ENCODE measurements at places on chromosomes 7 and 10.

DNA sequence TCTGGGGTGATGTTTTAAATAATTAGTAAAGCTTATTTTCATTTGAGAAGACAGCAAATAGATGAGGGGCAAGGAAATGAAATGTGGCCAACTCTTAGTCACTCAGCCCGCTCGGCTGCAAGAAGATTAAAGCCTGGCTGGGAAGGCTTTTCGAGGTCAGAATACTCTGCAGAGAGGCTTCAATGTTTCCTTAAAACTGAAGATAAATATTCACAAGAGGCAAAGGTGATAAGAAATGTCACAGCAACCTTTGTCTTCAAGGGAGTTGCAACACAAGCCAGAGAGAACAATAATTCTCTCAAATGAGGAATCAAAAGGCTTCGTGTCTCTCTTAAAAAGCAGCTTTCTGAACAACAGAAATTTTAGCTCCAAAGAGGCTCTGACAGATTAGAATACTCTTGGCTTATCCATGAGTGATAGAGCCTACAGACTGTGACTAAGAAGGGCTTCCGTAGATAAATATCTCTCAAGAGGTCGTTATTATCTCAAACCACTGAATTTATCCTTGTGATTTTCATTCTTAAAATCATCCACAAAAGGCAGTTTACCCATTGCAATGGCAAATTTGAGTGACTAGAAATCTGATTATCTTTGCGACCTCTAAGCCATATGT lies 92.5 kb downstream of the KLF6 start:
- no peak for DNase-seq

- DNase-seq, result no peak
Observed at GRCh38 chr10:49163741-49164140, 24.4 kb downstream of the TMEM273 start.

DNA sequence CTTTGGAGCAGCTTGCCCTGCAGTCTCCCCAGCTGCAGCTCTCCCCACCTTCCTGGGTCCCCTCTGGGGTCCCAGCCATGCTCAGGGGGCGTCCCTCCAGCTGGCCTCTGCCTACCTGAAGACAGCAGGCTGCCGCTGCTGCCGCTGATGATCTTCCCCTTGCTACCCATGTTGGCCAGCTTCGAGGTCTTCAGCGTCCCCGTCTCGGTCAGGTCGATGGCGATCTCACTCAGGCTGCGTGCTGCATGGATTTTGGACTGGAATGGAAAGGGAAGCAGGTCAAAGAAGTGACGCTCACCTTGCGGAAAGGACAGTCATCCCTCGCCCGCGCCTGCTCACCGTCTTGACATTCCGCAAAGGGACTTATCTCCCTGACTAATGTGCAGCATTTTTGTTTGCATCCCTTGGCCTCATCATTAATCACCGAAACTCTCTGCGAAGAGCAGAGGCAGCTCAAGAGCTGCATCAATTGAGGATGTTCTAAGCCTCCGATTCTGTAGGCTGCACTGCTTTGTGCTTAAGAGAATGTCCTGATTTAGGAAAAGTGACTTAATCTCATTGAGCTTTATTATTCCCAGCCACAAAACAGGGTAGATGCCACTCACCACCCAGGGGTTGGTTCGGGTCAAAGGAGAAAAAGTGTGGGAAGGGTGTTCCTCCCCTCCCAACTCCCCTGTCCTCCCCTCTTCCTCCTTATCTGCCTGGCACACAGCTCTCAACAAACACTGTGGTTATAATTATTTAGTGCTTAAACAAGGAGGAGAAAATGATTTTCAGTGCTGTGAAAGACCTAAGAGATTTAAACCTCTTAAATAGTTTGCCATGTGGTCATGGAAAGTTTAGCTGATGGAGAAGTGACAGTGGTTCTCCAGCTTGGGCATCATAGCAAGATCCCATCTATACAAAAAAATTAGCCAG lies 107.3 kb downstream of the PRPF18 start:
- no peak for DNase-seq

DNA sequence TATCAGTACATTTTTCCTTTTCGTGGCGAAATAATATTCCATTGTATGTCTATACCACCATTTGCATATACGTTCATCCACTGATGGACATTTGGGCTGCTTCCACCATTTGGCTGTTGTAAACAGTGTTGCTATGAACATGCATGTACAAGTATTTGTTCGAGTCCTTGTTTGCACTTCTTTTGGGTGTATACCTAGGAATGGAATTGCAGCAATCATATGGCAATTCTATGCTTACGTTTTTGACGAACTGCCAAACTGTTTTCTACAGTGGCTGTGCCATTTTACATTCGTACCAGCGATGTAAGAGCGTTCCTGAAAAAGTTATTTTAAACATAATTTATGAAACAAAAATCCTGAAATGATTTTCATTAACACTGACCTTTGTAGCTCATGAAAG lies 79.5 kb downstream of the HIPK2 start:
- DNase-seq, result no peak

- DNase-seq, result no peak
Observed at GRCh38 chr10:46096446-46096845, 50.4 kb upstream of the MSMB start.

- DNase-seq, result peak; percentile 67
Observed at GRCh38 chr10:91901784-91902677, 7.3 kb downstream of the FGFBP3 start.

GRCh38 chr10:73404690-73405089 lies 9.2 kb downstream of the ANXA7 start:
- DNase-seq, result no peak

- DNase-seq, result no peak
Observed at GRCh38 chr10:45471059-45471458, 97.0 kb downstream of the ALOX5 start.

DNA sequence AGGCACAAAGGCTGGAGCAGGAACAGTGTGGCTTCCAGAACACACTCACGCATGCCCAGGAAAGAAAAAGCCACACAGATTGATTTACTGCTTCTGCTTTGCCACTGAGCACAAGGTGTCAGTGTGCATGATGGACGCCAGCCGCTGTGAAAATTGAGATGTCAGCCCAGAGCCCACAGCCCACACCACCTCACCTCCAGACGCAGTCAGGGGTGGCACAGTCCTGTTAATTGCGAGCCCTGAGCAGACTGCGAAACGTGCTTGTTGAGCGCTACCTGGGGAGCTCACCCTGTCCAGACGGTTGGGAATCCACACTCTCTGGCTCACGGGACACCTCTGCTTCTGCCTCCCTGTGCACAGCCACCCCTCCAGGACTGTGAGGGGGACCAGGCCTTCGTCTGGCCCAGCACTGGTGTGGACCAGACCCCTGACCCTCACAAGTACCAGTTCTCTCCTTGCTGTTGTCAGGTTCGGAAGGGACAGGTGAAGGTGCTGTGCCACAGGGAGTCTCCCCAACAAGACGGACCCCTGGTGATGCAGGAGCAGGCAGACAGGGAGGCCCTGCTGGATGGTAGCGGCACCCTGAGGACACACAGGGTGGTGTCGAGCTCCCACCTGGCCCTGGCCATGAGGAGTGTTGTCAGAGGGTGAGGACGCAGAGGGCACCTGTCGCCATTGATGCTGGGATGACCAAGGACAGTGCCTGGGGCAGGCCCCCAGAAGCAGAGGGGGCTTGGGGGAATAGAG lies 15.3 kb downstream of the RASGEF1A start:
- DNase-seq, result no peak

DNA sequence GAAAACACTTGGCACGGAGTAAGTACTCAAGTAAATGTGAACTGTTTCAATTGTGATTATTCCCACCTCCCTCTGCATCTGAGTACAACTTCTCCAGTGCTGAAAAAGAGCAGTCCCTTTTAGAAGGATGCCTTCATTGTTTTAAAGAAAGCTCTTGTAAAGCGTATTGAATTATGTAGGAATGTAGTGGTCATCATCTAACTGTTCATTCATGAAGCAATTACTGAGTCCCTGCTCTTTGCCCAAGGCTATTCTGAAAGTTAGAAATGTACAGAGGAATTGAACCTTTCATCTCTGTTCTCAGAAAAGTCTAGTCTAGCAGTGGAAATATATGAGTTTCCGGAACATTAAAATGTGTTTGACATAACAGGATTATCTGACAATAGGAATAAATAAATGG lies 127.8 kb downstream of the CACNB2 start:
- no peak for DNase-seq

DNA sequence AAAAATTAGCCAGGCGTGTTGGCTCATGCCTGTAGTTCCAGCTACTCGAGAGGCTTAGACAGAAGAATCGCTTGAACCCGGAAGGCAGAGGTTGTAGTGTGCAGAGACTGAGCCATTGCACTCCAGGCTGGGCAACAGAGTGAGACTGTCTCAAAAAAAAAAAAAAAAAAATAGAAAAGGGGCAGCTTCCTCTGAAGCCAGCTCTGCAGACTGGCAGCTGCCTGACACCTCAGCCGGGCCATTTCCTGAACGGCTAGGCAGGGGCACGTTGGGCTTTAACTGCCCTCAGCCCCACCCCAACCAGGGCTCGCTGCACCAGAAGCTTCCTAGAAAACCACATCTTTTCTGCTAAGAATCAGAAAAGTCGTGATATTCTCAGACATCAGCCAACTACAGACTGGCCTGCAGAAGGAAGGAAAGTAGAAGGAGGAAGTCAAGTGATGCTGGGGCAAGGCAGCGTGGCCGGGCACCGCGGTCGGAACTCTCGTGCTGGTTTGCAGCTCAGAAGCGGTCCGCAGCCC lies 38.0 kb downstream of the PRKAG2 start:
- DNase-seq, result no peak

DNA sequence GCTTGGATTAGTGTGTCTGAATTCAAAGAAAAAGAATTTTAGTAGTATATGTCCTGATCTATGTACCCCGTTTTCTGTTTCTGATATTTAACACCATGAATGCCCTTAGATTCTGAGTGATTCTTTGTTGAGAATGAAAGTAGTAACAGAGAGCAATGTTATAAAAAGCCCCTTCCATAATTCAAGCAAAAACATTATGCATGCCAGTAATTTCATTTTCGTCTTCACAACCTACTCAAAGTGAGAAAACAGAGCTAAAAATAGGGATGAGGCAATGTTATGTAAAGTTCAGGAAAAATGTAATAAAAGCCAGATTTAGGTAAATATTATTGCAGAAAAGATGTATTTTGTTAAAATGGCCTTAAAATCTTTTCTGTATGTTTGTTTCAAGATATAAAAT lies 28.1 kb downstream of the PTPRZ1 start:
- DNase-seq, result no peak

DNA sequence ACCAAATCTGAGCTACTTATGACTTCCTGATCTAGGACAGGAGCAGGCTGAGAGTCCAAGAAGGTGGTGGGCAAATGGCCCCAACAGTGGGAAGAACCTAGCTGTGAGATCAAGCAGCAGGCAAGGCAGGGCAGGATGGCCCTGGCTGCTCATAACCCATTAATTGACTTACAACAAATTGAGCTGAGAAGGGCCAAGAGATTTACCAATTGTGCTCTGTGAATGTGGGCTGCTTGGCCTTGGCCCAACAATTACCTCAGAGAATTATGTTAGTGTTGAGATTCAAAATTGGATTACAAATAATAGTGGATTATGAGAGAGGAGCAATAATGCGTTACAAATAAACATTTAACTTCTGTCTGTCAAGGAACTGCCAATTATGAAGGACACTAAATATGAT lies 956.5 kb downstream of the KCNMA1 start:
- no peak for DNase-seq

DNA sequence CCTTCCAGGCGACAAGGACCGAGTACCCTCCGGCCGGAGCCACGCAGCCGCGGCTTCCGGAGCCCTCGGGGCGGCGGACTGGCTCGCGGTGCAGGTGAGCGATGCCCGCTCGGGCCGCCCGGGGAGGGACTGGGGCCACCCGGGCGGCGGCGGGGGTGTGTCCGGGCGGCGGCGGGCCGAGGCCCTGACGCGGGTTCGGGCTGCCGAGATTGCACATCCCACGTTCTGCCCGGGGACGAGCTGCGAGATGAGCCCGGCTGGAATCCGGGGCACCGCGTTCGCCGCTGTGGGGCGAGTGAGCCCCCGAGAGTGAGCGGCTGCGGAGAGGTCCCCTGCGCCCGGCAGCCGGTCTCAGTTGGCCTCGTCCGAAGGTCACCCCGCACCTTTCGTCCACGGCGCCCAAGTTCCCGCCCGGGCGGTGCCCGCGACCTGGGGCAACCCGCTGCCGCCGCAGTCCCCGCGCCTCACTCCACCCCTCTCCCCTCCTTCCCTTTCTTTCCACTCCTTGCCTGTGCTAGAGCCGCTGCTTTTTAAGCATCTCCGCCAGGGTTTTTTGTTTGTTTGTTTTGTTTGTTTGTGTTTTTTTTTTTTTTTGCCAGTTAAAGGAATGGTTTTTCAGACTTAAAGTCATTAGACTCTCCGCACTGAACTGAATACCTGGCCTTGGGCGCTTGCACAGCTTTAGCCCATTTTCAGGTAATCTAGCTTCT lies 515 bp downstream of the RALA start:
- no peak for DNase-seq

DNA sequence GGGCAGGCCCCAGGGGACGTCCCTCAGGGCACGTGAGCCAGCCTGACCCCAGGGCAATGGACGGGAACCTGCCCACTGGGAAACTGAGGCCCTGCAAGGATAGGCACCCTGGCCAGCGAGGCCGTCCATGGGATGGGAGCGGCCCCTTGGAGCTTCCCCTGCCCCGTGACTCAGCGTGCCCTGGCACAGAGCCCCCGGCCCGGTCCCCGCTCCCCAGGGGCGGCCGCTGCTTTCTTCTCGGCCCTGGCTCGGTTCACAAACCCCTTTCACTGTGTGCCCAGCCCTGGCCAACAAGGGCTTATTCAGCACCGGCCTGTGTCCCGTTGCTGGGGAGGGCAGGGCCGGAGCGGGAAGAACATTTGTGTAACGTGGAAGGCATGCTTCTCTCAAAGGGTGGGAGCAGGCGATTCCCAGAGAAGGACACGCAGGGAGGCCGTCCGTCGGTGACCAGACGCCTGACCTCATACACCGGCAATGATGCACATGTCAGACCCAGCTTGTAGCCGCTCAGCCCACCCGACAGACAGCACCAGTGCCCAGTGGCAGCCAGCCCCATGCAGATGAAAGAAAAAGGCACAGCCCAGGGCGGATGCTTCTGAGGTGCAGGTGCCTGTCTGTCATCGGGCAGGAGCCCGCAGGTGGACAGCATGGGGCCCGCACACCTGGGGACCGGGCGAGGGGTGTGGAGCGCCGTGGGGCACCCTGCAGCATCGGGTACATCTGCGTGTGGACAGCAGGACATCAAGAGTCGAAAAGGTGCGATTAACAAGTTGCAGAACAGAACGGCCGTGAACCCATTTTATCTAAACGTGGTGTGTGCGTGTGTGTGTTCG lies 94.5 kb downstream of the PDGFA start:
- DNase-seq, result no peak

GRCh38 chr7:84997626-84998025 lies 189.2 kb downstream of the SEMA3D start:
- DNase-seq, result no peak

DNA sequence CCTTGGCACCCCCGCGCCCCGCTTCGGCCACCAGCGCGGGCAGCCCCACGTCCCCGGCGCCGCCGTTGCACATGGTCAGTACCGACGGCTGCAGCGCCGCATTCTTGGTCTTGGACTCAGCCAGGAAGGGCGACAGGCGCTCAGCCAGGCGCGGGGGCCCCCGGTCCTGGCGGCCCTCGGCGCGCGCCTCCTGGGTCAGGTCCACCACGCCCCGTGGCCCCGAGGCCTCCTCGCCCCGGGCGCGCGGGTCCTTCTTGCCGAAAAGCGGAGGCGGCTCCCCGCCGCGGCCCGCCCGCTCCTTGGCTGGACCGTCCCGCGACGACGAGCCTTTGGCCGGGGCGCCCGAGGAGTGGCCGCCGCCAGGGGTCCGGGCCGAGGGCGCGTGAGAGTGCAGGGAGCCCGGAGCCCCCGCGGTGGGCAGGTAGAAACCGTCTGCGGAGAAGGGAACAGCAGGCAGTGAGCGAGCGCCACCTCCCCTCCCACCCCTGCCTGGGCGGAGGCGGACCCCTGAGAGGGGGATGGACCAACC lies 34.7 kb downstream of the TNRC18 start:
- DNase-seq, result no peak

- no peak for DNase-seq
Observed at GRCh38 chr10:35335133-35336083, 901 bp upstream of the CCNY start.

- DNase-seq, result no peak
Observed at GRCh38 chr10:649798-650440, 39.5 kb downstream of the DIP2C start.

Data from fibroblast of skin of left biceps (primary cell).